ENCODE measurements at places on chromosomes 7 and 10. TPM values are rescaled to one million over a fixed set of nuclear protein-coding genes. Genes with fewer than 3 reads are reported as not detected.

CYP3A4 gene
- total RNA-seq: not detected

DPYSL4 gene
- 28.4 TPM for total RNA-seq

GRID2IP gene
- total RNA-seq: not detected

MTERF1 gene
- total RNA-seq: 5.7 TPM

PIP gene
- not detected for total RNA-seq

POLR2J2 gene
- total RNA-seq: 2.1 TPM

RRP12 gene
- 13.1 TPM for total RNA-seq

CTAGE15 gene
- total RNA-seq: not detected

CABCOCO1 gene
- not detected for total RNA-seq

EPDR1 gene
- total RNA-seq: 14.9 TPM

SPDYE1 gene
- total RNA-seq: not detected

PSD gene
- 19.7 TPM for total RNA-seq

CADPS2 gene
- 14.7 TPM for total RNA-seq

ATP6V0E2 gene
- 0.39 TPM for total RNA-seq

HOXA9 gene
- total RNA-seq: not detected

DKK1 gene
- 112 TPM for total RNA-seq

OPN1SW gene
- total RNA-seq: not detected

OR2A42 gene
- total RNA-seq: not detected

MARVELD1 gene
- 42.2 TPM for total RNA-seq

ZC3HAV1L gene
- total RNA-seq: 38.6 TPM
